CD8-positive, alpha-beta memory T cell (primary cell): ENCODE measurements at places on chromosomes 5 and 9. TPM values are rescaled to one million over a fixed set of nuclear protein-coding genes. Genes with fewer than 3 reads are reported as not detected.

SLC6A7 gene
- total RNA-seq: not detected

CAMLG gene
- total RNA-seq: 23.1 TPM

IL4 gene
- total RNA-seq: 6.8 TPM

UBE2QL1 gene
- not detected for total RNA-seq

SUSD1 gene
- total RNA-seq: 5.0 TPM

JAK2 gene
- 25.1 TPM for total RNA-seq

ETF1 gene
- 239 TPM for total RNA-seq

ARSI gene
- not detected for total RNA-seq

OR1J2 gene
- not detected for total RNA-seq

SKP2 gene
- total RNA-seq: 56.4 TPM

WNK2 gene
- 0.20 TPM for total RNA-seq

PSD2 gene
- not detected for total RNA-seq

LARP1 gene
- total RNA-seq: 329 TPM

ADGRV1 gene
- 0.33 TPM for total RNA-seq

SYK gene
- 0.55 TPM for total RNA-seq

ARID3C gene
- total RNA-seq: 0.44 TPM

WDR38 gene
- total RNA-seq: not detected

PMPCA gene
- 96.4 TPM for total RNA-seq

NIM1K gene
- total RNA-seq: 0.70 TPM

CCIN gene
- not detected for total RNA-seq

LCN1 gene
- not detected for total RNA-seq

MCC gene
- 5.4 TPM for total RNA-seq

NKD2 gene
- 0.20 TPM for total RNA-seq

CSF1R gene
- 1.7 TPM for total RNA-seq

SEMA5A gene
- not detected for total RNA-seq

SLC1A1 gene
- not detected for total RNA-seq

DHX29 gene
- 21.7 TPM for total RNA-seq

DND1 gene
- total RNA-seq: 2.3 TPM

TCF7 gene
- total RNA-seq: 89.7 TPM

HTR4 gene
- not detected for total RNA-seq

NR6A1 gene
- 2.4 TPM for total RNA-seq

EEIG1 gene
- total RNA-seq: 82.2 TPM

C5orf52 gene
- total RNA-seq: not detected

INSL4 gene
- not detected for total RNA-seq

GOLGA2 gene
- 35.5 TPM for total RNA-seq

CLIC3 gene
- total RNA-seq: 4.1 TPM

TXNDC15 gene
- 44.5 TPM for total RNA-seq

FRRS1L gene
- total RNA-seq: not detected

MSX2 gene
- total RNA-seq: not detected

TRIM36 gene
- 0.58 TPM for total RNA-seq

SPARC gene
- total RNA-seq: 0.22 TPM

PCDH1 gene
- not detected for total RNA-seq

SLC2A6 gene
- total RNA-seq: 16.3 TPM

CCL21 gene
- total RNA-seq: not detected
